ENCODE measurements at places on chromosomes 6 and 20.
A peak's percentile ranks its signal among the peaks of the same experiment; 100 is the strongest.

- DNase-seq: no peak
Measured at GRCh38 chr20:11389186-11389585, 528.5 kb upstream of the BTBD3 start.

DNA sequence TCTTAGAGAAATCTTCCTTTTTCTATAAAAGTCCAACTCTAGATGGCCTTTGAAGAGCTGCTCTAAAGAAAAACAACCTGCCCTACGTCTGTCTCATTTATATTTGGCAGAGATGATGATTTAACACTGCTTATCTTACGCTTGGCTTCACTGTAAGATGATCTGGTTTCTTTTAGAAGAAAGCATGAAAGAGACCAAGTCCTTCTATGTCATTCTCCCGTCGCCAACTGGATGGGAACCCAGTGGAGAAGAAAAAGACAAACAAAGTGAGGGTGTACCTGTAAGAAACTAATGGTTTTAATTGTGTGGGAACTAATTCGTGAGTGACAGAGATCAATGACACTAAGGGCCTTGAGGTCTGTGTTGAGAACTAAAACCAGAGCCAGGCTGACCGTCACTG, 92.8 kb downstream of the MBOAT1 start:
- DNase-seq: peak; percentile 68

- no peak for DNase-seq
Measured at GRCh38 chr6:151652325-151652724, 155.2 kb upstream of the ESR1 start.

DNA sequence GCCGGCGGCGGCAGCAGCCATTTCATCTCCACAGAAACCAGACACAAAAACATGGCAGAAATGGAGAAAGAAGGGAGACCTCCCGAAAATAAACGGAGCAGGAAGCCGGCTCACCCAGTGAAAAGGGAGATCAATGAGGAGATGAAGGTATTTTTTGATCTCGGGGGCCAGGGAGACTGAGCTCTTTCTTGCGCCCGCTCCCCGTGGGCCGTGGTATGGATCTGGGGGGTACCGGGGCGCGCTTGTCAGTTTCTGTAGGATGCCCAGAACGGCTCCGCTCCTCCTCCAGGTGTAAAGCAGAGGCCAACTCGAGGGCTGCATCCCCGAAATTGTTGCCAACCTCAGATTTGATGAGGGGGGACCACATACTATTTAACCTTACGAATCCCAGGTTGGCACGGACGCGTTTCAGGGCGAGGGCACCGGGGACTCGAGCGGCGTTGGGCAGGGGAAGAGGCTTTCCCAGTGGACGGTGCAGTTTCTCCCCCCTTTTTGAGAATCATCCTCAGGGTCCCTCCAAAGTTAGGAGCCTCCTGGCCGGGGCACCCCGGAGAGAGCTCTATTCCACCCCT, 735 bp downstream of the SOBP start:
- DNase-seq: no peak

- DNase-seq: no peak
Measured at GRCh38 chr20:5880326-5880725, 70.0 kb downstream of the TRMT6 start.

DNA sequence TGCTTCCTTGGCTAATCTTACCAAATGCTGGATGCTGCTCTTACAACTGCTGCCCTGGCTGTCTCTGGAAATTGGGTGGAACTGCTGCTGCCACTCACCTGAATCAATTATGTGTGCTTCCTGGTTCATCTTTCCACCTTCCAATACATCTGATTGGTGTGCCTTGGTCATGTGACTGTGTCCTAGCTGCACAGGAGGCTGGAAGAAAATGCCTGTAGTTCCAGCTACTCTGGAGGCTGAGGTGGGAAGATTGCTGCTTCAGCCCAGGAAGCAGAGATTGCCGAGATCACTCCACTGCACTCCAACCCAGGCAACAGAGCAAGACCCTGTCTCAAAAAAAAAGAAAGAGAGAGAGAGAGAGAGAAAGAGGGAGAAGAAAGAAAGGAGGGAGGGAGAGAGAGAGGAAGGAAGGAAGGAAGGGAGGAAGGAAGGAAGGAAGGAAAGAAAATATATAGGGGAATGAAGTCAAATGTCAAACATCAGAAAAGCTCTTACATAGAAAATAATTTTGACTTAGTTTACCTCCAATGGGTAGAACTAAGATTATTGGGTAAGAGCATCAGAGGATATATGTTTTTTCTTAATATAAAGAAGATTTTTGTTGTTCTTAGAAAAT, 14.1 kb upstream of the PPARD start:
- no peak for DNase-seq

DNA sequence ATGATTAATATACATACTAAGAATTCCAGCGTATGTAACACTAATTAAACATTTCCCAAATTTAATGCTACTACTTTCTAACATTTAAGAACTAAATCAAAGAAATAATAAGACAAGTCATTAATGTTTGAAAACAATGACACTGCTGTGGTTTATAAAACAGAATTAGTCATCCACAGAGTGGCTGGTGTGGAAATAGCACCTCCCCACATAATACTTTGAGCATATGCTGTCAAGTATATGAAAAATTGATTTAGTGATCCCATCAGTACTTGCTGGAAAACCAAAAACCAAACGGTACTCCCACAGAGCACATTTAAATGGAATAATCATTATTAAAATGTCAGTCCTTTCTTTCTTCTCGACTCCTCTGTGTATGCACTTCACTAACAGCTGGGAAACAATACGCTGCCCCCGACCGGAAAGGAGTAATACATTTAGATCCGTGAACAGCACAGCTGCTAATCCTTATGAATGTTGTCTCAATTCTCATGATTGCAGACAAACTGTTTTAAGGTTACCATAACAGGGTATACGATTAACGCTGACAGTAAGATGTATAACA, 78.4 kb downstream of the PREP start:
- peak; percentile 65 for DNase-seq

- peak; percentile 66 for DNase-seq
Measured at GRCh38 chr20:63351811-63352591, 9.1 kb downstream of the CHRNA4 start.

DNA sequence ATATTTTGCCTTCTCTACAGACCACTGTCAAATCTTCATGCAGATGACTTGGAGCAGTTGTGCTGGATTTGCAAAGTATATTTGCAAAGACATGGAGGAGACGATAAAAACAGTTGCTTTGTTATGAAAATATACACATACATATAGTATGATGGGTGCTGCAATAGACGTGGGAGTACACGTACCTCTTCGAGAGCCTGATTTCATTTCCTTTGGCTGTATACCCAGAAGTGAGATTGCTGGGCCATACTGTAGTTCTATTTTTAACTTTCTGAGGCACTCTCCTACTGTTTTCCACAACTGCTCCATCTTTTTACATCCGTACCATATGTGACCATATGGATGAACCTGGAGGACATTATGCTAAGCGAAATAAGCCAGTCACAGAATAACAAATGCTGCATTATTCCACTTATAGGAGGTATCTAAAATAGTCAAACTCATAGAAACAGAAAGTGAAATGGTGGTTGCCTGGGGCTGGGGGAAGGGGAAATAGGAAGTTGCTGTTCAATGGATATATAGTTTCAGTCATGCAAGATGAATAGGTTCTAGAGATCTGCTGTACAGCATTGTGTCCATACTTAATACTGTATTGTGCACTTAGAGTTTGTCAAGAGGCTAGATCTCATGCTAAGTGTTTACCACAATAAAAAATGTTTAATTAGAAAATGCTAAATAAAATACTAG, 223.8 kb downstream of the HAO1 start:
- DNase-seq: no peak

- DNase-seq: no peak
Measured at GRCh38 chr6:170374571-170375444, 68.2 kb downstream of the FAM120B start.

DNA sequence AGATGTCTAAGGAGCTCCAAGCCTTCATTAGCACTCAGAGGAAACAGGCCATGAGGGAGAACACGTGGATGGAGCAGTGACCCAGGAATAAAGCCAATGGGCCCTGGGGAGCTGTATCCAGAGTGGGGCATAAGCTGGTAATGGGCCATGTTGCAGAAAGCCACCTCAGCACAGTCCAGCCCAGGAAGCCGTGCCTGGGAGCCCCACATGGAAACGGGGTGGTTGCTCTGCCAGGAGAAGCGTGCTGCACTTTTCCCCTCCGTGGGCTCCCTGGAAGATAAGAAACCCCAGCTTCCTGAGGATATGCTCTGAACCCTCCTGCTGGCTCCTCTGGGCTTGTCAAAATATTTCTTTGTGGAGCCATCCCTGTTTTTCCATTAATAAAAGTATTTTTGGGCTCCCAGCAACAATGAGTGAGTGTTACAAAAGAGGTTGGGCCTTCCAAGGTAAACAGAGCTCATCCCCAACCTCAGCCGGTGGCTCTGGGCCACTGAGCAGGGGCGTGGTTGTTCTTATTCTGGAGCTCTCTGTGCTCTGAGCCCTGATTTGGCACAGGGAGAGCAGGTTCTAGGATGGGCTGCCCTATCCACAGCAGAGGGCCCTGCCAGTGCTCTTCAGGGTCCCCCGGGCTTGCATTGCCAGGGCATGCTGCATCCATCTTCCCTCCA, 31.2 kb upstream of the NFATC2 start:
- no peak for DNase-seq

- no peak for DNase-seq
Measured at GRCh38 chr6:45185403-45186251, 142.5 kb upstream of the RUNX2 start.

DNA sequence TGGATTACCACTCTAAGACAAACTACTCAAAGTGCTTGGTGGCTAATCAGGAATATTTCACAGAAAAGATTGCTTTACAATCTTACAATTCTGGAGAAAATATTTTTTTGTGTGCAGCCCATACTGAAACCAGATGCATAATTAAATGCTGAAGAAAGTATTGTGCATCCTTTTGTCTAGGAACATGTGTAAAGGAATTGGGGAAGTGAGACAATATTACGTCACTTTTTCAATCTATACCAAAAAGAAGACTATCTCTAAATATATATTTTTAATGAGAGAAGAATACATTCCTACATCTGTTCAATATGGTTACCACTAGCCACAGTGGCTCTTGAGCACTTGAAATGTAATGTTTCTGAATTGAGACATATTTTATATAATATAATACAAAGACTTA, 992.5 kb upstream of the ADGRB3 start:
- DNase-seq: no peak

- DNase-seq: no peak
Measured at GRCh38 chr6:13334953-13335352, 6.6 kb upstream of the TBC1D7 start.

DNA sequence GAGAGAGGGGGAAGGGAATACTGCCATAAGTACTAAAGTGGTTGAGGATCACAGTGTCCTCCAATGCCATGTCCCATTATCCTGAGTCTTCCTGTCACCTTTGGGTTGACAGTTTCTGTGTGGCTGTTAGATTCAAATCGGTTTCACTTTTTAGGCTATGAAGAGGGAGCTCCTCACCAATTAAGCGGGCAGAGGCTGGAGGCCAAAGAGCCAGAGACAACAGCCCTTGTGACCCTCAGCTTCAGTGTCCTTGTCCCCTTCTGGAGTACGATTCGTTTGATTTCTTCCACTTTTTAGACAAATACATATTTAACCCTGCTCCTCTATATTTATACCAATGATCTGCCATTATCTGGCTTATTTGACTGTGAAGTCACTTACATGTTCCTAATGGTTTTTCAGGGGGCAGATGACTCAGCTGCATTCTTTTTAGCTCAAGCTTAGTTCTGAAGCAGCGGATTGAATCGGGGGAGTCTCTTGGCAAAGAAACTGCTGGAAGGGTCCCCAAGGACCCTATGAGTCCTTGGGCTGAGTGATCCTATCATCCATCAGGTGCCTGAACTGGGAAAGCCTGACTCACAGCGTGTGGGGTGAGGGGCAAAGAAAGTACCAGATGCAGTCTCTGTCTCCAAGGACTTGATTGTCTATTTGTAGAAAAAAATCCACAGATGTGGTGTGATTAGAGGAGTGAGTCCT, 18.2 kb downstream of the FERMT1 start:
- no peak for DNase-seq

- no peak for DNase-seq
Measured at GRCh38 chr6:81767163-81767891, 14.8 kb upstream of the TENT5A start.

DNA sequence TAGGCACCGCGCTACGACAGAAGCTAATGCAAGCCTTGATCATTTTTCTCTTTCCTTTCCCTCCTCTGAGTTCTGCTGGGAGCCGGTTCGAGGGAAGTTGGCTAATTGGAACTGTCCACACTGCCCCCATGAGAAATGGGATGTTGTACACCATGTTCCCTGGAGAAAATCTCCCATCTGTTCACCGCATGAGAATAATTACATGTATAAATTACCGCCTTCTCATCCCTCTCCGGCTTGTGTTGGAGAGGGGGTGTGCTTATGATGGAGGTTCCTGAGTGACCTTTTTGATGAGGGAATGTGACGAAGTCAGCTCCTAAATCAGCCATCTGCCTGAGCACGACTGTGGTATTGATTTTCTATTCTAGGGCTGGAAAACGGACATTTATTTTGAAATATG, 320.2 kb upstream of the SULF2 start:
- DNase-seq: no peak

DNA sequence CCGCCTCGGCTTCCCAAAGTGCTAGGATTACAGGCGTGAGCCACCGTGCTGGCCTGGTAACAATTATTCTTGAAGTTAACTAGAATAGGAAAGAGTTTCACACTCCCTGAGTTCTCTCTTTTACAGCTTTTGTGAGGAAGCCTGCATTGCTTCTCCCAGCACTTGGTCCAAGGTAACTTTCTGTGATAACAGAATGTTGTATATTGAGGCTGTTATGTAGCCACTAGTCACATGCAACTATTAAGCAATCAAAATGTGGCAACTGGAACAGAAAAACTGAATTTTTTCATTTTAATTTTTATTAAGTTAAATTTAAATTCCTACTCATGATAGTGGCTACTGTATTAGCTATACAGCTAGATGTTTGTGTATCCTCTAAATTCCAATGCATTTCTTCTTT, 2.5 kb downstream of the TRIM38 start:
- DNase-seq: no peak

- no peak for DNase-seq
Measured at GRCh38 chr6:101961357-101961756, 567.8 kb downstream of the GRIK2 start.

GRCh38 chr20:43799150-43799711, 72.4 kb upstream of the GTSF1L start:
- DNase-seq: no peak

DNA sequence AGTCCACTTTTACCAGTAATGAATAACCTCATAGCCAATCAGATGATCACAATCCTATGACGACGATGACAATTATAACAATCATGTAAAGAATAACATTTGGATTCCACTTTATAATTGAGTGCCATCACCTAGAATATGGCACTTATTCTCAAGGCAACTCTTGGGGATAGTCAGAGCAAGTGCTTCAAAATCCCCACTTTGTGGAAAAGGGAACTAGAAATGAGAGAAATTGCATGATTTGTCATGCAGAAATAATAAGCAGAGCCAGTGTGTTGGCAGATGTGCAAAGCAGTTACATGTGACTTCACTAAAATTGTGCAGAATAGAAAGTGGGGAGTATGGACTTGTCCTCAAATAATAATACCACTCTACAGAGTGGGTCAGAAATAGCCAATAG, 41.3 kb downstream of the FRK start:
- no peak for DNase-seq

Measured in kidney (tissue), 22 donors.